Stimulated activated CD8-positive, alpha-beta memory T cell treated with anti-CD3 and anti-CD28 coated beads, Interleukin-7, amount 100 ng/mL, for 24 hours (primary cell): ENCODE measurements at places on chromosomes 2 and 18.
A peak's percentile ranks its signal among the peaks of the same experiment; 100 is the strongest.

DNA sequence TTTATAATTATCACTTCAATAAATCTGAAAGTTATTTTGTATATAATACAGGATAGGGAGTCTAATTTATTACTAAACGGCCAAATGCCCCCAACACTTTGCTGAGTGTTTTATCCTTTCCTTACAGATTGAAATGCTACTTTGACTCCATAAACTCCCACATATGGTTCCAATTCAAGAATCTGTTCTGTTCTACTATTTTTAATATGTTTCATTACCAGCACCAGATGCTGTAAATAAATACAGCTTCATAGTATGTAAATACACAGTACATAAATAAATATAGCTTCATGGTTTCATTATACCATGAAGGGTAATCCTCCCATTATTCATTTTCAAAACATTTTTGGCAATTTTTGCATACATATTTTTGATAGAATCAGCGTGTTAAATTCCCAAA lies 34.0 kb upstream of the MREG start:
- no peak for DNase-seq

DNA sequence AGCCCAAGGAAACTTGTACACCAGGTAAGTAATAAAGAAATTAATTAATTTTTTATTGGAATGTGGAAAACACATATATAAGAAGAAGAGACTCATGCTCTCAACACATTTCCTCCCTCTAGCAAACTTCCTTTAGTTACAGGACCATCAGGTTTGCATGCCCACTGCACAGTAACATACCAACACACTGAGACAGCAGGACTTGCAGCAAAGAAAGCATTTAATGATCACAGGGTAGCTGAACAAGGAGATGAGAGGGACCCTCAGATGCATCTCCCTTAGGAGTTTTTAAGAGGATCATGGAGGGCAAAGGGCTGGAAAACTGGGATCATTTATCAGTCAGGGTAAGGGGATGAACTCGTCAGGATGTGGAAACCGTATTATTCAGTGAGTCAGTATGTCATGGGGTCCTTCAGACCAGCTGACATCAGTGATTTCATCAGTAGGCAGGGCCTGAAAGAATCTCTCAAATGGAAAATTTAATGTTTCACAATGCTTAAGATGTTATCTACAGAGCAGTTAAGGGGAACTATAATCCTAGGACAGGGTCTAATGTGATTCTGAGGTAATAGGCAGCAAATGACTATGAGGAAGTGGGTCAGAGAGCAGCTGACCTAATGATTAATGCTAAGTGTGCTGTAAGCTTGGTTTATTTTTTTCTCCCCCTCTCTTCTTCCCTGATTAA lies 193.8 kb upstream of the RND3 start:
- DNase-seq, result no peak

DNA sequence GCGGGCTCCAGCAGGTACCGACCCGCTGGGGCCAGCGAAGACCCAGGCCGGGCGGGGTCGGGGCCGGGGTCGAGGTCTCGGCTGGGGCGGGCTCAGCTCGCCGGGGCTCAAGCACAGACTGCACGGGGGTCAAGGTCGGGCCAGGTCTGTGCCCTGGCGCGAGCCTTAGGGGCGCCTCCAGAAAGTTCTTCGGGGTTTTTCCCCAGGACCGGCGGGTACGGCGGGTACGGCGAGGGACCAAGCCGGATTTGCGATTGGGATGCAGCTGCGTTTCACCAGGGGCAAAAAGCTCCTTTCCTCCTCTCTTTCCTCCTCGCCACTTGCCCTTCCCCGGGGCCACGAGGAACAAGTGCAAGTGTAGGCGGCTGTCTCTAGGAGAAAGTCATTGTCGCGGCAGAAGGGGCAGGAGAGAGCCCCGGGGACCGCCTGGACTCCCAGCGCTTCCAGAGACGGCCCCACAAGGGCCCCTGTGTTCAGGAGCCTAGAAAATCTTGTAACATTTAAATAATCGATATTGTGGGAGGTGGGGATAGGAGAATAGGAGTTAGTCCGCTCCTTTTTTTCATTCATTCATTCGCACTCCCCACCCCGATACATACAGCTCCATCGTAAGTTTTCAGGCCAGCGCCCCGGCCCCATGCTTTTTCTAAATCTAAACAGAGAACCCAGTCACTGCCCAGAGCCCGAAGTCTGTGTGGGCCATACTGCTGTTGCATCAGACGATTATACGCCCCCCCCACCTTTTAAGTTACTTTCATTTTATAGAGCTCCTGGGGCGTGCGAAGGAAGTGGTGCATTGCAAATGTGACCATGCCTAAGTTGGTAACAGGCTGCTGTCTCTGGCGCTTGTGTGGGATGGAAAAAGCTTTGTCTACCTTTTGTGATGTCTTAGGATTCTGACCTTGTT lies 679 bp downstream of the PMAIP1 start:
- DNase-seq, result peak; percentile 20

DNA sequence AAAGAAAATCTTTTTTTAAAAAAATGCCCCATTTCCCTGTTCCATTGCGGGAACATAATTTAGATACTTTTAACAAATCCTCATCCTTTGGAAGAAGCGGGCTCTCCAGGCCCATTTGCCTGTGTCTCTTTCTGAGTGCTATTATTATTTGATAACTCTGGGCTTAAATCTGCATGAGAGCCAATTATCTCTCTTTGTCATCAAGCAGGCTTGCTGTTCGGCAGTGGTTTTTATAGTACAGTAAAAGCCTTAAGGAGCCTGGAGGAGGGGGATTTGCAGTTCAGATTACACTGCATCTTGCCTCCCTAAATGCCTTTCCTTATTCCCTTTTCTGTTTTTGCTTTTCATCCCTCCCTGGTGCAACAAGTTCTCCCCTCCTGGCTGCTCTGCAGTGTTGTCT lies 50.6 kb downstream of the CELF4 start:
- no peak for DNase-seq

- DNase-seq, result no peak
Observed at GRCh38 chr2:166653185-166653813, 159.2 kb upstream of the SCN7A start.

DNA sequence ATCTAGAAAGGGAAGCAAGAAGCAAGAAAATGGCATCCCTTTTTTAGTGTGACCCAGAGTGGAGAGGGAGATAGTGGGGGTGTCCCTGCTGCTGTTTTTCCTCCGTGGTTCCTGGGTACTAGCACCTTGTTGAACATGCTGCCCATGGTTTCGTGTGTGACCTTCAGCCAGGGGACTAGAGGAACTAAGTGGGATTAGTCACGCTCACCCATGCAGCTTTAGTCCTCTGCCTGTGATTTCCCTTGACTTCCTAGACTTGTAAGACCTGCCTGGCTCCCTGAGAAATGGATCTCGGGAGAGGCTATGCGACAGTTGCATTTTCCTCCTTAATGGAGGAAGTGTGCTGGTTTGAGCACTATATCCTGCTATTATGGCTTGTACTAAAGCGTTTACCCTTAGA lies 471.4 kb downstream of the DCDC2C start:
- no peak for DNase-seq

GRCh38 chr2:50556934-50557575 lies 474.9 kb downstream of the NRXN1 start:
- no peak for DNase-seq

DNA sequence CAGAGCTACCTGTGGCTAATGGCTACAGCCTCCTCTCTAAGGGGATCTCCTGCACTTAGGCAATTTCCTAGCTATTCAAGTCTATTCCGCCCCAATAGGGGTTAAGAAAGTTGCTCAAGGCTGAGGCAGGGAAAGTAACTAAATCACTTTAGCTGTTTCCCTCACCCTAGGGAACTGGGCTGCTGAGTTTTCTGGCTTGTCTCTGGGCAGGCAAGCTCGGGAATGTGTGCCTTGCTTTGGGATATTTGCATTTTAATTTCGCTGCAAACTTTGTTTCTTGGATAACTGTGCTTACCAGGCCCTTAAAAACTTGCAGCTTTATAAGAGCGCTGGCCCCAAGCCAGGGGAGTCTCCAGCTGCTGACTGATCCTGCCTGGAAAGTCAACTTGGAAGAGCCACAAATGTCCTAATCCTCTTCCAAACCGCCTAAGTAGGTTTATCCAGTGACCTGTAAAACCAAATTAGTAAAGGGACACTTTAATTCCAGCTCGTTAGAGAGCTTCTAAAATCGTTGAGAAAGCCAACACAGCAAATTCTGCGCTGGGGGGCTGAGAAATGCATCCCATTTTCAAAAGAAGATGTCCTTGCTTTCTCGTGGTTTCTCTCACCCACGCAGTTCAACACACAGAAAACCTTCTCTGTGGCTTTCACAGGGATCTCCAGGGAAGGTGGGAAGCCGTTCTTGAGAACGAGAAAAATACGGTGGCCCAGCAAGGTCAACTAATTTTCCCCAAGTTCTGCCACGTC lies 59.5 kb upstream of the SP3 start:
- DNase-seq, result no peak

DNA sequence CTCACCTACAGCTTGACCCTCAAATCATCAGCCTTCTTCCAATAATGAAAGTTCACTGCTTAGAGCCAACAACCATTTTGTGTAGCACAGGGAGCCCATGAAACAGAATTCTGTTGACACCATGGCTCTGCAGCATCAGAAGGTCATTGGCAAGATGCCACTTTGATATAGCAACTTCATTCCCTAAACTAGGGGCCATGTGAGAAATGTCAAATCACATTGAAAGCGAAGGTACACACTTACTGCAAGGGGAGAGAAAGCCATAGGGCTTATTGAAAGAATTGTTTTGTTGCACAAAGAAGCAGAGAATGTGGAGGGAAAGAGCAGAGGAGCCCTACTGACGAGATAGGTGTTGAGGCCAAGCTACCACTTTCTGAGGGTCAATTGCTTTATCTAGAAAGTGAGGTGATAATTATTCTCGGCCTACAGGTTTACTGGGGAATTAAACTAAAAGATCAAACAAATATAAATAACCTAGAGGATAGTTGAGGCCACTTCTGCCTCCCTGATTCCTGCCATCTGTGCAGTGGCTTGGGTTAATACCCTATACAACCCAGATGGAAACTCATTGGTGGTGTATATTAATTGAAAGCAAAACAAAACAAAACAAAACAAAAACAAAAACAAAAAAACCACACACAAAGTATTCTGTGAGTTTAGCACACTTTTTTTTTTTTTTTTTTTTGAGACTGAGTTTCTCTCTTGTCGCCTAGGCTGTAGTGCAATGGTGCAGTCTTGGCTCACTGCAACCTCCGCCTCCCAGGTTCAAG lies 5.9 kb upstream of the ABCA12 start:
- no peak for DNase-seq
